Stimulated activated CD4-positive, alpha-beta T cell treated with anti-CD3 and anti-CD28 coated beads, Interleukin-1b, Interleukin-23, amount 100 ng/mL, for 1 hour (primary cell): ENCODE measurements at places on chromosomes 2 and 18.

- DNase-seq, result no peak
Measured at GRCh38 chr2:24058564-24059271, 9.2 kb downstream of the FKBP1B start.

DNA sequence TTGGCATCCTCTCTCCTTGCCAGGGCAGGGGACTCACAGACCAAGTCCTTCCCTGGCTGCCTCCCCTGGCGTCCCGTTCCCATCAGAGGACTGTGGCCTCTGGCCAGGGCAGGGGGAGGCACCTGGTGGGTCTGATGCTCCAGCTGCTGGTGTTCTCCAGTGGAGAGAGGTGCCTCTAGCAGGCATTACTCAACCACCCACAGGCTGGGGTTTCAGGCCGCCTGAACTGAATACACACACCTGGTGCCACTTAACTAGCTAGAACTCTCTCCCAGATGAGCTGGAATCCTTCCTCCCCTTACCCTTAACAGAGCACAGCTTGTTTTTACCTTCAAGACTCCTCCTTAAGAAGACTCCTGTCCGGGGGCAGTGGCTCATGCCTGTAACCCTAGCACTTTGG, 37.7 kb upstream of the CNGA3 start:
- no peak for DNase-seq

- no peak for DNase-seq
Measured at GRCh38 chr2:234048049-234048448, 2.5 kb upstream of the SPP2 start.

DNA sequence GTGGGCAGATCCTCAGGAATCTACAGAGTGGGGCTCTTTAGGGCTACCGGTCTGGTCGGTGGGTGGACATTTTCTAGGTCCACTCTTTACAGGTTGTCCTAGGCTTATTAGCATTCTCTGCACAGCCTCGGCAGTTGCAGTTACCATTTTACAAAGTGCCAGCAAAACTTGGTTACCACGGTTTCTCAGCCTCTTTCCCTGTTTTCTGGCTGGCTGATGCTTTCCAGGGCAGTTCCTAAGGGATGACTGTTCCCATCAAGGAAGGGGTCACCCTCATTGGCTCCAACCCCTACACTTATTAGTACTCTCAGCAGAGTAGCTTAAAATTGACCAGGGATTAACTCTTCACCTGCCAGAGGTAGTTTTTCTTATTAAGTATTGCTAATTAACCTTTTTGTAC, 2.0 kb upstream of the AQP4 start:
- no peak for DNase-seq

- DNase-seq, result no peak
Measured at GRCh38 chr2:152646775-152647174, 70.5 kb downstream of the PRPF40A start.

GRCh38 chr2:165193178-165193777, 10.6 kb downstream of the SCN3A start:
- DNase-seq, result no peak

DNA sequence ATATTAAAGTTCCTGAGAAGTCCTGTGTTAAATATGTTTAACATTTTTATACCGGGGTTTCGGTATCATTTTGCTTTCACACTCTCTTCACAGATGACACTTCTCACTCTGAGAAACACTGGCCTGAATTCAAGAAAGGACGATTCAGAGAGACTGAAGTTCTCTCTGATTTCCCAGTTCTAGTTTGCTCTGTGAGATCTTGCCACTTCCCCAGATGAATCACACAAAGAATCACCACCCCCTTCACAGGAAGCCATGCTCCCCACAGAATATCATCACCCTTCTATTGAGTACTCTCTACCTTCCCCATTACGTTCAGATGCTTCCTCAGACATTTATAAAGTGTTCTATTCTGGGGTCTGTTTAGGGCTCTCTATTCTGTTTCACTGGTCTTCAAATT, 16.1 kb upstream of the CD207 start:
- no peak for DNase-seq

- no peak for DNase-seq
Measured at GRCh38 chr2:1370461-1370860, 42.8 kb upstream of the TPO start.

- DNase-seq, result no peak
Measured at GRCh38 chr18:23258566-23259469, 123.5 kb downstream of the CABLES1 start.

DNA sequence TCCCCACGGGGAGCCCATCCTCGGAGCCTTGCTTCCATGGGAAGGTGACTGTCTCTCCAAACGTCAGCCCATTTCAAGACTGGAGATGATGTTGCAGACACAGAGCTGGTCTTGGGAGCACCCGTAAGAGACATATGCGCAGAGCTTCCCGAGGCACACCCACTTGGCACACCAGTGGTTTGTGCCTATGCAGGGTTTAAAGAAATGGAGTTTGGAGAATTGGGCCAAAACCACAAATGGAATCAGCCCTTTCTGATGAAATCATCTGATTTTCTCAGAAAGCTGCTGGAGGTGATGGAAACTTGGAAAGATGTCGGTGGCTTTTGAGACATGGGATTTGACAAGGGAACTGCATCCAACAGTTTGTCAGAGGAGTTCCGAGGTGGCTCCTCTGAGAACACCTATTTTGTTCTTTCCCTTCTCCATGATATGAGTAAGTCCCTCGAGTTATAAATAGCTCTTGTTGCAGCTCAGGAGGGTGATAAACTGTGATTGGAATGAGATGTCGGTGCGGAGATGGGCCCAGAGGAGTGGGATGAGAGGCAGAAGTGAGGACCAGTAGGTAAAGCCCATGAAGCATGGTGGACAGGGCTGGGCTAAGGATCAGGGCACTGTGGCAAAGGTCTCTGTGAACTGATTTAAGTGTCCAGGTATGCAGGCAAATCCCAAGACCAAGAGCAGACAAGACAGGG, 225.7 kb downstream of the ACKR3 start:
- no peak for DNase-seq

DNA sequence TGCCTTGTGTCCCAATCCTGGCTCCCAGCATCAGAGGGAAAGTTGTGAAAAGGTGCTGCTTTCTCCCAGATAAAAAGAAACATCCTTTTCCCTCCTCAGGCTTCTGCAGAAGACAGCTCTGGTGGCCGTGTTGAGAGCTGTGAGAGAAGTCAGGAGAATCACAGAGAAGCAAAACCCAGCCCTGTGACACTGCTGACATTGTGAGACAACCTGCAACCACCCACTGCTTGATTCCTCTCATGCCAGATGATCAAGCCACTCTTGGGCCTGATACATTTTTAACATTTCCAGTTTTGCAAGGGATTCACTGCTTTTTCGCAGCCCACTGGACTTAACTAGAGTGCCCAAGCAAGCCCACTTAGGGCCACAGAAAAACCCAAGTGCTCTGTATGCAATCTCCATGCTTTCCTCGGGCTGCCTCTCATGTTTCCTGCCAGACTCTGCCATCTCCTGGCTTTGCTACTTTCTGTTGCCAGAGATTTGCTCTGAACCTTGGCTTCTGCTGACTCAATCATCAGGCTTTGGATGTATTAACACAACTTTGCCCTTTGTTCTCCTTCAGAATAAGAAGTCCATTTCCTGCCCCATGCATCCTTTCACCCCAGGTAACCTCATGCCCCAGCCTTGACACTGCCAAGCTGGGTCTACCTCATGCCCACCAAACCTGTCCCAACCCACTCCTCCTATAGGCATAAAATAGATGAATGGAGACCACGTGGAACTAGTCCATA, 24.9 kb upstream of the TTR start:
- no peak for DNase-seq

- DNase-seq, result no peak
Measured at GRCh38 chr18:6249788-6250187, 164.9 kb downstream of the L3MBTL4 start.

GRCh38 chr2:234164493-234165413, 114.3 kb downstream of the SPP2 start:
- DNase-seq, result no peak

GRCh38 chr2:71721669-71722068, 268.3 kb downstream of the DYSF start:
- no peak for DNase-seq

- no peak for DNase-seq
Measured at GRCh38 chr2:167104691-167105090, 216.4 kb downstream of the XIRP2 start.
